ENCODE measurements at places on chromosomes 16 and 17.
A peak's percentile ranks its signal among the peaks of the same experiment; 100 is the strongest.

- peak overlapping the region; percentile 66 for H3K4me3 ChIP-seq
- H3K4me1 ChIP-seq = no peaks in the 10 kb centered on the region
- H3K27ac ChIP-seq = peak overlapping the region; percentile 53
- no peaks in the 10 kb centered on the region for H3K27me3 ChIP-seq
- no peak for DNase-seq
- peaks cover 28% of the 10 kb centered on the region for H3K36me3 ChIP-seq
Observed at GRCh38 chr17:60077672-60078519, 825 bp downstream of the HEATR6 start.

DNA sequence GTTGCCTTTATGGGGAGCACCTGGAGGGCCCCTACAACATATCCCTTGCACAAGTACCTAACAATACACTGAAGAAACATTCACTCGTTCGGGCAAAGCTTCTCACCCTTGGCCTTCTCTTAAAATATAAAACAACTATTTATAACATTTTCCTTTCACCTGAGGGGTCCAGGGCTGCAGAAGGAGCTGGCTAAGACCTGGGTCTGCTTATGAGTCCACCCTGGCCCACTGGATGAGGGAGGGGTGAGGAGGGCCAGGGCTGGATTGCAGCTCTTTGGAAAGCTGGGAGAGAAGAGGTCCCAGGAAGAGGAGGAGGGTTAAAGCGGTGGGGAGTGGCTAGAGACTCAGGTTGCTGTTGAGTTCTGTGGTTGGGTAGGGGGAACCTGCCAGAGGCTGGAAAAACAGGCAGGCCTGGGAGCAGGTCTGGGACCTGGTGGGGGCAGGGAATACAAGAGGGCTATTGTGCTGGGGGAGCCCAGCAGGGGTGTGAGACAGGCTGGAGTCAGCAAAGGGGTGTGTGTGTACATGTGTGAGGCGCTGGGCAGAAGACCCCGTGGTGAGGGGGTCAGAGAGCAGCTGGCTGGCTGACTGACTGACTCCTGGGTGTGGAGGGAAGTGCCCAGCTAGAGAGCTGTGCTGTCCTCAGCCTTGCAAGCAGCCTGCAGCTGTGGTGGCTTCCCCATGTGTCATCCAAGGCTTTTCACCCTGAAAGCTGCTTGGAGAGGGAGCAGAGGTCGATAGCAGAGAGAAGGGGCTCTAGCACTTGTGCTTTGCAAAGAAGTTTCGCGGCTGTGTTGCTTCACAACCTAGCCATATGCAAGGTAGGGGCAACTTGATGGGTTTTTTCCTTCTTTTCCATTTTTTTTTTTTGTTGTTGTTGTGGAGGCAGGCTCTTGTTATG is 10.2 kb upstream of the MRC2 start:
- no peak overlapping the region for H3K4me3 ChIP-seq
- H3K4me1 ChIP-seq = no peaks in the 10 kb centered on the region
- no peak overlapping the region for H3K27ac ChIP-seq
- no peak for DNase-seq
- H3K36me3 ChIP-seq = peaks cover 20% of the 10 kb centered on the region

DNA sequence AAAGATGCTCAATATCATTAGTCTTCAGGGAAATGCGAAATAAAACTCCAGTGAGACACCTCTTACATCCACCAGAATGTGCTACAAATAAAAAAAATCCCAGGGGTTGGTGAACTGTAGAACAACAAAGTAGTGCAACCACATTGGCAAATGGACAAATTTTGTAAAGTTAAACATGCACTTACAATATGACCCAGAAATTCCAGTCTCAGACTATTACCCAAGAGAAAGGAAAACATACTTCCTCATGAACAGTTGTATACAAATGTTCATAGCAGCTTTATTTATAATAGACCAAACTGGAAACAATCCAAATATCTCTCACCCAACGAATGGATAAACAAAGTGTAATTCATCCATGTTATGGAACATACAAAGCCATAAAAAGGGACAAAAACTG is 239.5 kb downstream of the ABCC12 start:
- no peak overlapping the region for H3K27ac ChIP-seq
- H3K27me3 ChIP-seq = no peaks in the 10 kb centered on the region
- no peak overlapping the region for H3K4me3 ChIP-seq
- no peak for DNase-seq

DNA sequence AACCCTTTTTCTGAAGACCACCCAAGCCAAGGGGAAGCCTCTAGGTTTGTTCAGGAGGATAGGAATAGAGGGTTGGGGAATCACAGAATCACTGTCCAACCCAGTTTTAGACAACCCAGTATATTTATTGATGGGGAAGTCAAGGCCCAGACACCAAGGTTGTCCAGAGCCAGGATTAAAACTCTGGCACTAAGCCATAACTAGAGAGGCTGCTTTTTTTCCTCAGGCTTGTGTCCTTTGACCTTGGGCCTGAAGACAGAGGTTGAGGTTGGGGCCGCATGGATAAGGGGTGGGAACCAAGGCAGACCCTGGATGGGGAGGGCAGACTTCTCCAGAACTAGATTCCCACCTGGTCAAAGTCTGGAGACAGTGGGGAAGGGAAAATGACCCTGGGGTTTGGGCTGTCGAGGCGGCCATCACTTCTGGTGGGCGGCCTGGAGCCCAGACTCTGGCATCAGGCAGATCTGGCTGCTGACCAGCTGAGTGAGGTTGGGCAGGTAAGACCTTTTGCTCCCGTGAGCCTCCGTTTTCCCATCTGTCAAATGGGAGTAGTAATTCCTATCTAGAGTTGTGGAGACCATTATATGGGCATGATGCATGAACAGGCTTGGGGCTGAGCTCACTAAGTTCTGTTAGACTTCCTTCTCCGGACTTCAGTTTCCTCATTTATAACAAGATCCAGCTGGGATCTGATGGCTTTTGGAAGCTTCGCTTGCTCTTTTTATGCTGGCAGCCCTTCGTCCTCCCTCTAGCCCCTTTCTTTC is 17.9 kb downstream of the IGFBP4 start:
- no peak overlapping the region for H3K27ac ChIP-seq
- no peak for DNase-seq
- no peaks in the 10 kb centered on the region for H3K36me3 ChIP-seq
- no peak overlapping the region for H3K4me3 ChIP-seq

DNA sequence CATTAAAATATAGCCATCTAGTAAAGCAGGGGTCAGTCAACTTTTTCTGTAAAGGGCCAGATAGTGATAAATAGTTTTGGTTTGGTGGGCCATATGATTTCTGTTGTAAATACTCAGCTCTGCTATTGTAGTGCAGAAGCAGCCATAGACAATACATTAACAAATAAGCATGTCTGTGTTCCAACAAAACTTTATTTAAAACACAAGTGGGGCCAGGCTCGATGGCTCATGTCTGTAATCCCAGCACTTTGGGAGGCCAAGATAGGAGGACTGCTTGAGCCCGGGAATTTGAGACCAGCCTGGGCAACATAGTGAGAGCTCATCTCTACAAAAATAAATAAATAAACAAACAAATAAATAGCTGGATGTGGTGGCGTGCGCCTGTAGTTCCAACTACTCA is 60.8 kb upstream of the TANC2 start:
- H3K4me3 ChIP-seq = no peak overlapping the region
- no peaks in the 10 kb centered on the region for H3K27me3 ChIP-seq
- DNase-seq = no peak
- no peaks in the 10 kb centered on the region for H3K4me1 ChIP-seq
- H3K27ac ChIP-seq = no peak overlapping the region

DNA sequence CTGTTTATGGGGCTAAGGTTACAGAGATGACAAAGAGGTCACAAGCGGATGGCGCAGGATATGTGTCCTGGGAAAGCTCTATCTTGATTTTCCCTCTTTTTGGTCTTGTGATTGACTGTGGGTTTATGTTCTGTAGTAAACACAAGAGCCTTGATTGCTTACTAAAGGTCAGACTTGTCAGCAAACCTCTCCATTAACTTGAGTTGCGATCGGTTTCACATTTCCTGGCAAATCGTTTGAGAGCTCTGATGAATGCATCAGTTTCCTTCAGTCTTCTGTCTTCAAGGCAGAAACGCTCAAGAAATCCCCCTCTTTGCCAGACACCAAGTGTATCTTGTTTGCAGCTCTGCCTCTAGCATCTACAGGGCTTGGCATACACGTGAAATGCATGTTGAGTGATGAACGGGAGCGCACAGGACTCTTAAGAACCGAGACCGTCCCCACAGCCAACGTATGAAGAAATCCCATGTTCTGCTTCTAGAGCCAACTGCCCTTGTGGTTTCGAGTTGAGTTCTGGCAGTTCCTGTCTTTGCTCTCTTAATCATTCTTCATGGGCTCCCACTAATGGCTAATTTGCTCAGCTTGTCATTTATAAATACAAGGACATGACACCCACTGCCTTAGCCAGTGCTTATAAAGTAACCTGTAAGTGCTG is 143.3 kb downstream of the PITPNC1 start:
- no peaks in the 10 kb centered on the region for H3K36me3 ChIP-seq
- no peak for DNase-seq
- no peak overlapping the region for H3K4me3 ChIP-seq
- no peak overlapping the region for H3K27ac ChIP-seq
